ENCODE measurements at places on chromosomes 11 and 22.

DNA sequence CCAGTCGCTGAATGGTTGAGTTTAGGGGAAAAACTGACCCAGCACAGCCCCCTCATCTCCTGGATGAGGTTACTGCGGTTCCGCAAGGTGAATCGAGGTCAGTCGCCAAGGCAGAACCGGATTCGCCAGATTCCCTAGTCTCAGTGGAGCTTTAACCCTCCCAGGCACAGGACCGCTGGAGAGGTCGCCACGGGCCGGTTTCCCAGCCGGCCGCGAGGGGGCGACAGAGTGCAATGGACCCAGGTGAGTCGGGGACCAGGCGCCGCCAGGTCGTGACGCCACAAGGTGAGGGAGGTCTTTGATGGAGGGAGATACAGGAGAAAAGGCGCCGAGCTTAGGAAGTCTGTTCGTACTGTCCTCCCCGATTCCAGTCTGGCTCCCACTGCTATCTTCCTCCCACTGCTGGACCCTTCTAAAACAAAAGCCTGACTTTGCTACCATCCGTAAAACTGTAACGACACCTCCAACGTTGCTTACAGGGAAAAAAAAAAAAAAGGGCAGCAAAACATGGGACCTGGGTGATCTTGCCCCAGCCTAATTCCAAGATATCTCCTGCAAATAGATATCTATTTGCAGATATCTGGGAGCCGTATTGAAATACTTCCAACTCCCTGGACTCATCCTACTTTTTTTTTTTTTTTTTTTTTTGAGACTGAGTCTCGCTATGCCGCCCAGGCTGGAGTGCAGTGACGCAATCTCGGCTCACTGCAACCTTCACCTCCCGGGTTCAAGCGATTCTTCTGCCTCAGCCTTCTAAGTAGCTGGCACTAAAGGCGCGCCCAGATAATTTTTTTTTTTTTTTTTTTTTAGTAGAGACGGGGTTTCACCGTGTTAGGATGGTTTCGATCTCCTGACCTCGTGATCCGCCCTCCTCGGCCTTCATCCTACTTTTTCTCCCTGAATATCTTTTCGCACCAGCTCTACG, 1.4 kb upstream of the GGA1 start:
- DNase-seq: peak; percentile 75

DNA sequence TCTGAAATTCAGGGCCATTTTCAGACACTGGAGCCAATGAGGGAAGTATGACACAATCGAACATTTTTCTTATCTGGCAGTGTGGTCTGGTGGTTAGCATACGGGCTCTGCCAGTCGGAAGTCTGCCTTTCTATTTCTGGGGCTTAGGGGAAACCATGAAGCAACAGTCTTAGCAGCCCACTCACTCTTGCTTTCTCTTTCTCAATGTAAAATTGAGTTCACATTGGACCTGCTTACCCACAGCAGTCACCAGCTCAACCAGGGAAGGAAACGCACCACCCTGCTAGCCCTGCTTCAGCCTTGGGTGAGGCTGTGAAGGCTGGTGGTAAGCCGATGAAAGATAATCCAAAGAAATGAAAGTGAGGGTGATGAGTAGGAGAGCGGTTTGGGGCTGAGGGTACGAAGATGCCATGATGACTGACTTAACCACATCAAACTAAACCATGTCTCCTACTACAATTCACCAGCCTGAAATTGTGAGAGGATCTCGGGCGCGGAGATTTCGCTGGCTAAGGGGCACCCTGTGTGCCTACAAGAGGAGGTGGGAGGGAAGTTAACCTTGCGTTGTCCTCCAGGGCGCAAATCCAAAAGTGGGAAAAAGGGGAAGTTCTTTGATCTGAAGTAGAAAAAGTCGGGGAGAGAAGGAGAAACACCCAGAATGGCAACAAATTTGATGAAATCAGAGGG, 2.0 kb upstream of the LMO2 start:
- DNase-seq: peak; percentile 98

DNA sequence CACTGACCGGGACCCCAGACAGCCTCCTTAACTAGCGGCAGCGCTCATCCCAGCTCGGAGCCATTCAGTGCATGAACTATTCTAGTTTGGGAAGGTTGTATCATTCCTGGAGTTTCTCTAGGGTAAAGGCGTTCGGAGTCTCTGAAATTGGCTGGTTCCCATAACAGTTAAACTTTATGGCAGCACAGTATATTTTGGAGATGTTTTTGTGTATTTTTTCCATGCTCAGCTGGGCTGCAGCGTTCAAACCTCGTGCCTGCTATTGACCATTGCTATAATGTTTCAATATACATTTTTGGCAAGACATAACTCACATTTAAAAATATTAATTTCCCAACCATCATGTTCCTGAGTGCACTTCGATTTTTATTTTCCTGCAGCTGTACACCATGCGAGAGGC, 169.7 kb downstream of the ST3GAL4 start:
- no peak for DNase-seq

DNA sequence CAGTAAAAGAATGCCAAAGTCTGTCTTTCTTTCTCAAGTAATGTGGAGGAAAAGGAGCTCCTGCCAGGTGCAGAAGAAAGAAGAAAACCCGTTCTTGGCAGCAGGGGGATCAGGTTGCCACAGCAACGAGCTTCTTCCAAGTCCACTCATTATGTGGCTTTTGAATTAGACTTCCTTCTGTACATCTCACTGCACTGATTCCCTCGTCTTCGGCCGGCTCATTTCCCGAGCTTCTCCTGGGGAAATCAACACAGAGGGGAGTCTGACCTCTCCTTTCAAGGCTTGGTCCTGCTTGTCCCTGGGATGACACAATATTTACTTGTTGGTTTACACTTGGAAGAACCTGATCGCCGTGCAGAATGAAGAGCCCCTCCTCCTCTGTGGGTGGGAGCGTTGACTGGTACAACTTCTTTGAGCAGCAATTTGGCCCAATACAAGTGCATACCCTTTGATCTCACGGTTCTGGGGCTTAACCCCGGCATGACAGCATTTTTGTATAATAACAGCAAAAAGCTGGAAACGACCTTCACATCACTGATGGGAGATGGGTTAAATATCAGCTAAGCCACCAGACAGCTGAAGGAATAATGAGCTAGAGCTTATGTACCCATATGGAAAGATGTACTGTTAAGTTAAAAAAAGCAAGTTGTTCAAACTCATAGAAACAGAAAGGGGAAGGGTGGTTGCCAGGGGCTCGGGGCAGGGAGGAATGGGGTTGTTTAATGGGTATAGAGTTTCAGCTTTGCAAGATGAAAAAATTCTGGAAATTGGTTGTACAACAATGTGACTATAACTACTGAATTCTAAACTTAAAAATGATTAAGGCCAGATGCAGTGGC, 35.4 kb downstream of the MCHR1 start:
- no peak for DNase-seq

DNA sequence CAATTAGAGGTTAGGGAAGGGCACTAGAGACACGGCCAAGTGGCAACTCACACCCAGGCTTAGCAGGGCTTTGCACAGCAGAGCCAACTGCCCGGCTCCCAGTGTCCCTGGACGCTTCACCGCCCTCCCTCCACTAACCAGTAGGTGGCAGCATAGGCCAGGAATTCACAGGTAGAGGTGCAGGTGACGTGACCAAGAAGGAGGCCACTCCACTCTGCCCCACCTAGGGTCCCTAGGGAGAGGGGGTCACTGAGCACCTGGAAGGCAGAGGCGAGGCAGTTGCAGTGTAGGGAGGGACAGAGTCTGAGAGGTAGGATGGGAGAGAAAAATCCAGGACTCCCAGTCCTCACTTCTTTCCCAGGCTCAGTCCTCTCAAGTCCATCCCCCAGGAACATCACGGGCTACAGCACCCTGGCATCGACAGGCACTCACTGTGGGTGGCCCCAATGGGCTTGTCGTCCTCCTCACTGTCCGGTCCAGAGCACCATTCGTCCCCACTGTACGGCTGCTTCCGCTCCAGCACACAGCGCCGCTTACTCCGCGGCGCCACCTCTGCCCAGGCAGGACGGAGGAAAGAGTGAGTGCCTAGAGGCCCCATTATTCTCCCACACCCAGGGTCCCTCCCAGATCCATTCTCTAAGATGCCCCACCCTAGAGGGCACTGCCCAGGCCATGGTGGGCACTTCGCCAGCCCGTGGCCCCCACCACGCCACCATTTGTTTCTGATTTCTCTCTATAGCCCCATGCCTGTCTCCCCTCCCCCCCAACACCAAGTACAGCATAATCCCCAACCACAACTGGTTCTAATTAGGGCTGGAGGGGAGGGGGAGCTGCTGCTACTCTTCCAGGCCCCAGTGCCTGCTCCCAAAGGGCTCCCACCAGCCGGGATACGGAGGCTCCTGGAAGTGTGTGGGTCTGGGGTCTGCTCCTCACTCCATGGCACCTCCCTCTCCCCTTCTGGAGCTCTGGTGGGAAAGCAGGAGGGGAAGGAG, 18.4 kb downstream of the BCL9L start:
- peak; percentile 83 for DNase-seq

DNA sequence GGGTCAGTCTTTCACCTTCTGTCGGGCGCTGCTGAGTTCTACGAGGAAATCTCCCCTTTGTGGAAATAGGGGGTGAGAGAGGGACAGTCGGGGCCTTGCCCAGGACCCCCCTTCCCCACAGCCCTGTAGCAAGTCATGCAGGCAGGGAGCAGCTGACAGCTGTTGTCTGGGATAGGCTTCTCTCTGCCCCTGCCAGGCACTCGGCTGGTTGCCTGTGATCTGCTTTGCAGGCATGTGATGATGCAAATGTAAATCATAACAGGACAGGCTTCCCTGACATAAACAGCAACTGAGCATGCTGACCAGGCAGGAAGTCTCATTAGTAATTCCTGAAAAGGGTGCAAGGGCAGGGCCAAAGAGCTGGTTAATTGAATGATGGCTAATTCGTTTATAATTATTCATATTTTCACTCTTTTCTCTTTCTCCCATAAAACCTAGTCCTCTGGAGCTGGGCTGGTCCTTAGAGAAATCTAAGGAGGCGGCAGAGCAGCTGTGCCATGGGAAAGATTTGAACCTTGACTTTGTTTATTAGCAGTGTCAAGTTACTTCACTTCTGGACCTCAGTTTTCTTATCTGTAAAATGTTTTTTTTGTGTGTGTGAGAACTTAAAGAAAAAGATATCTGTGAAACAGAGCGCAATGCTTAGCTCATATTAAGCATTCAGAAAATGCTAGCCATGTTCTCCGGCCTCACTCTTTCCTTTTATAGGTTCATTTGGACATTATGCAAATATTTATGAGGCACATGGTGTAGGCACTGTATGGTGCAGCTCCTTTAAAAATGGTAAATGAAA, 129.7 kb downstream of the LDLRAD3 start:
- DNase-seq: no peak

DNA sequence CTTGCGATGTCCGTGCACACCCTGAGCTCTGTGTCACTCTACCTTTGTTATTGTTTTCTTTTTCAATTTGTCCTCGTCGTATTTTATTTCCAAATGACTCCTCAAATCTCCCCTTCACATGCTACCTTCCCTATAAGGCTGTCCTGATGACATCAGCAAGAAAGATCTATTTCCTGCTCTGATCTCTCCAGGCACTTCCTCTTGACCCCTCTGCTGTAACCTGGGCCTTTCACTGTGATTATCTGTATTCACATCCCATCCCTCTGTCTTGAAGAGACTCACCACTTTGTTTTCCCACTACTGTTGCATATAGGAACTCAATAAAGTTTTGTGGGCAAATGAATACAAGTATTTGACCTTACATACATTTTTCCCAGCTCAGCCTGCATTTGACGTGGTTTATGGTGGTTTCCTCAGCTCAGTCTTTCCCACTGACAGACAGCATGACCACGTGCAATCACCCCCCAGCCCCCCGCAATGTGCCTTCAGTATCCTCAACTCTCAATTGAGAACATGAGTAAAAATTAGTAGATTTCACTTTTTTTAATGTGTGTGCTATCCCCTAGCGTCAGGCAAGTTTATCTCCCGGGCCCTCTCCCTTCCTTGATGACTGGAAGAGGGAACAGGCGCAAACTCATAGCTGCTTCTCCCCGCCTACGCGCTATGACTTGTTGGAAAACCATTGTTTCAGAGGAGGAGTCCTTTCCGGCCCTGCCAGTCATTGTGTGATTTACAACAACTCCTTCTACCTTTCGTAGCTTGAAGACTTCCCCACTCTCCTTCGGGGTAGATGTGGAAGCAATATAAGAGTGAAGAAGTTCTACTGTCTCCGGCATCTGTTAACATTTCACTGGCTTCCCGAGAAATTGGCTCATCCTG, 498.5 kb downstream of the NTM start:
- no peak for DNase-seq

GRCh38 chr22:37930270-37930951, 23.0 kb downstream of the C22orf23 start:
- DNase-seq: peak; percentile 42

DNA sequence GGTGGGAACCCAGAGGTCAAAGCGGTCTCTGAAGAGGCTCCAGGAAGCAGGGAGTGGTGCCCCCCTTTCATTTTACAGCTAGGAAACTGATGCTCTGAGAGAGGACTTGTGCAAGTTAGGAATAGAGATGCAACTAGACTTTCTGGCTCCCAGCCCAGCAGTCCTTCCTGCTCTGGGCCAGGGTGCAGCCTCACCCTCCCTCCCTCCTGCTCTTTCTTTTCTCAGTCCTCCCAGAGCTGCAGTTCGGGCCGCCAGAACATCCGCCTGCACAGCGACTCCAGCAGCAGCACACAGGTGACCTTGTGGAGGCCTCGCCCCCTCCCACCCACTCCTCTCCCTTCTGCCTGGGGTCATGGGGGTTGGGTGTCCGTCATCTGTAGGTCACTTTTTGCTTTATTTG, 51.5 kb downstream of the LHFPL7 start:
- DNase-seq: peak; percentile 32

- DNase-seq: peak; percentile 16
Observed at GRCh38 chr11:10490398-10491241, 35.6 kb downstream of the AMPD3 start.

- DNase-seq: no peak
Observed at GRCh38 chr11:43440486-43440885, 81.8 kb downstream of the TTC17 start.

GRCh38 chr11:28542561-28542960, 434.4 kb downstream of the METTL15 start:
- no peak for DNase-seq

DNA sequence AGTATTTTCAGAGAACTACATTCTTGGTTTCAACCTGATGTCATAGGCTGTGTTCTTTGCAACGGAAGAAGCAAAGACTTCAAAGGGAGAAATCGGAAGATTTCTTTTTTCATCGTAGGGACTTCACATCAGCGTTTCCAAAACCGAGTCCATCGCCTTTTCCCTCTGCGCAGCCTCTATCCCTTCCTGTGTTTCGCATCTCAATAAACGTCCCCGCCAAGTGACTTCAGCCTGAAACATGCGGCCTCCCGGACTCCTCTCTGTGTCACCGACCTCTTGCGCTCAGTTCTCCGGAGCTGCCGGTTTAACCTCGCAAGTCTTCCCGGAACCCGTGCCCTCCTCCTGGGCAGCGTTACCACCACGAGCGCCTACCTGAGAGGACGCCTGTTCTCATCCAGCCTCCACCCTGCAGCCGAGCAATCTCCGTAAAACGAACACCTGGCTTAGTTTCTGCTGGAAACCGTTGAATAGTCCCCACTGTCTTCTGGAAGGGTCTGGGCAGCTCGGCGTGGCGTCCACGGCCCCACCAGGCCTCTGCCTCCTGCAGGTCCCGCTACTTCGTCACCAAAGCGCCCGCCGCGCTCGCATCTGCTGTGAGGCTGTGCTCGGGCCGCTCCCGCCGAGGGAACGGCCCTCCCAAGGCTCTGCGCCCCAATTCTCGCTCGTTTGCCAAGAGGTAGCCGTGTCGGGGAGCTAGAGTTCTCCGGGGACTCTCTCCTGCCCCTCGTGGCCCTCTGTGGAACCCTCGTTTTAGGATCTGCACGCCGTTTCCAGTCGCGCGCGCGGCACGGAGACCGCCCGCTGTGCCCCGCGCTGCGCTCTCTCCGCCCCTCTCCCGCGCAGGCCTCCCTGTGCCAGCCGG, at the start of gene GLB1L3:
TSS of gene GLB1L3 (plus strand) at position 846 of the 862 bp plus-strand sequence. CDS start 362 bp downstream, outside the sequence.
- DNase-seq: no peak
